ENCODE measurements at places on chromosomes 7 and 10. TPM values are rescaled to one million over a fixed set of nuclear protein-coding genes. Genes with fewer than 3 reads are reported as not detected.

The PRKRIP1 gene
- 6.4 TPM for total RNA-seq

The TCAF2 gene
- total RNA-seq = 2.1 TPM

The CCL24 gene
- total RNA-seq = not detected

The ACHE gene
- not detected for total RNA-seq

The CTAGE4 gene
- total RNA-seq = 0.35 TPM

The EXOC6 gene
- 1.9 TPM for total RNA-seq

The ADRB1 gene
- not detected for total RNA-seq

The SLC13A4 gene
- total RNA-seq = 0.08 TPM

The KIF5B gene
- 53.8 TPM for total RNA-seq

The TMEM213 gene
- total RNA-seq = not detected

The CALCR gene
- total RNA-seq = not detected

The FOXI2 gene
- total RNA-seq = not detected

The SLC29A4 gene
- total RNA-seq = 4.3 TPM

The TMEM270 gene
- total RNA-seq = not detected

The ADCYAP1R1 gene
- 0.35 TPM for total RNA-seq

The DPP6 gene
- total RNA-seq = not detected

The MORN4 gene
- 4.2 TPM for total RNA-seq

The AASS gene
- total RNA-seq = 23.1 TPM

The VPS37D gene
- 4.2 TPM for total RNA-seq

The LRIT1 gene
- total RNA-seq = not detected

The CRHR2 gene
- total RNA-seq = not detected

The LANCL2 gene
- total RNA-seq = 23.2 TPM

The JCAD gene
- 2.2 TPM for total RNA-seq

The C10orf53 gene
- total RNA-seq = not detected

The AKR1E2 gene
- total RNA-seq = 10.5 TPM

The IDI2 gene
- total RNA-seq = not detected

The HYAL4 gene
- total RNA-seq = not detected

The NRCAM gene
- total RNA-seq = 1.1 TPM

The IFIT1B gene
- not detected for total RNA-seq

The PSTK gene
- total RNA-seq = 2.7 TPM

The PIP gene
- total RNA-seq = not detected

The SFTPA1 gene
- total RNA-seq = not detected

The DGKI gene
- total RNA-seq = 1.4 TPM

The C7orf57 gene
- not detected for total RNA-seq

The LIPN gene
- not detected for total RNA-seq

The FAM237B gene
- total RNA-seq = not detected
